ENCODE measurements at places on chromosomes 12 and 14.

GRCh38 chr14:82385048-82385447 lies 851.4 kb upstream of the SEL1L start:
- DNase-seq, result no peak

DNA sequence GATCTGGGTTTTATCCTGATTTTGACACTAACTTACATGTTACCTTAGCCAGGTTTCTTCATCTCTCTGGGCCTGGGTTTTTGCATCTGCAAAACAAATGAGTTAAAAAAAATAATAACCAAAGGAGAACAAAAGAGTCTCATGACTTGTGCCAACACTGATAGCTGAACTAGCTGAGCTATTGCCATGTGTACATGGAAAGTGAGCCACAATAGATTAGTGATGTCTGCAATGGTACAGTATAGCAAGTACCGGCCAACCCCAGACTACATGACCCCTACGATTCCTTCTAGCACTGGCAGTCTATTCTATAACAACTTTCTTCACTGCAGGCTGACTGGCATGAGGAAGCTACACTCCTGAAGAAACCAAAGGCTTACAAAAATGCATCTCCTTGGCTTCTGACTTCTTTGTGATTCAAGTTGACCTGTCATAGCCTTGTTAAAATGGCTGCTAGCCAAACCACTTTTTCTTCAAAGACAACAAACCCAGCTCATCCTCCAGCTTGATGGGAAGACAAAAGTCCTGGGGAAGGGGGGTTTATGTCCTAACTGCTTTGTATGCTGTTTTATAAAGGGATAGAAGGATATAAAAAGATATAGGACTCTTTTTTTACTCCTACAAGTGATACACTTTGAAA lies 123.7 kb downstream of the DAD1 start:
- DNase-seq, result no peak

DNA sequence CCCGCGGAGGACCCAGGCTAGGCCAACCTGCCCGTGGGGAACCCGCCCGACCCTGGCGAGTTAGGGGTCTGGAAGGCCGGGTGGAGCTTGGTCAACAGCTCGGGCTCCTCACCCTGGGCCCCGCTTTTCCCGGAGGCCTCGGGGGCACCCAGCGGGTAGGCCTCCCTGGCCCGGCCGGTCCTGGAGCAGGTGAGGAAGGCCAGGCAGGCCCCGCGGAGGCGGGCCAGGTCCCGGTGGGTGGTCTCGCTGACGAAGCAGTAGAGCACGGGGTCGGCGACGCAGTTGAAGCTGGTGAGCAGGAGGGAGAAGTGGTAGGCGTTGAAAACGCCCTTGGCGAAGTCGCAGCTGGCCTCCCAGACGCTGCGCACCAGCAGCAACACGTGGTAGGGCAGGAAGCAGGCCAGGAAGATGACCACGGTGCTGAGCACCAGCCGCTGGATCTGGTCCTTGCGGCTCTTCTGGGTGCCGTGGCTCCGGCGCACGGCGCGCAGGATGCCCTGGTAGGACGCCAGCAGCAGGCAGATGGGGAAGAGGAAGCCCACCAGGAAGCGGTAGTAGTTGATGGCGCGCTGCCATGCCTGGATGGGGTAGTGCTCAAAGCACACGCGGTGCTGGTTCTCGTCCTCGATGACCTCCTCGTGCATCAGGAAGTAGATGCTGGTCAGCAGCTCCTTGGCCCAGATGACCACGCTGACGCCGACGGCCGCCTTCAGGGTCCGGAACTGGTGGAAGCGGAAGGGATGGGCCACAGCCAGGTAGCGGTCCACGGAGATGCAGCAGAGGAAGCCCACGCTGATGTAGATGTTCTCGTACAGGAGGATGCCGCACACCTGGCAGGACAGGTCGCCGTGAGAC lies 10.3 kb downstream of the GPR68 start:
- DNase-seq, result no peak

DNA sequence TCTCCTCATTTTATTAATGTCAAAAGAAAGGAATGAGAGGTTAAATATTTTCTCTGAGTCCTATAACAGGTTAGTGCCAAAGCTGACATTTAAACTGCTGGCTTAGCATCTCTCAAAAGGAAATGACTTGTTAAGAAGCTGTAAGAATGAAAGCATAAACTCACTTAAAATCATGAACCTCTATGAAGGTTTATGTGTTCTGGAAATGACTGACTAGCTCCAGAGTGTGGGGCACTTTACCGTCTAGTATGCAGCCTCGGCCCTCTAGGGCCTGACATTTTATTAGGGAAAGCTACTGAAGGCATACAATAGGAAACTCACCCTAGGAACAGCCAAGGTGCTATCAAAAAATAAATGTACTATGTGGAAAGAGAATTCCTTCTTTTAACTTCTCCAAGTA lies 35.1 kb downstream of the SPX start:
- no peak for DNase-seq

DNA sequence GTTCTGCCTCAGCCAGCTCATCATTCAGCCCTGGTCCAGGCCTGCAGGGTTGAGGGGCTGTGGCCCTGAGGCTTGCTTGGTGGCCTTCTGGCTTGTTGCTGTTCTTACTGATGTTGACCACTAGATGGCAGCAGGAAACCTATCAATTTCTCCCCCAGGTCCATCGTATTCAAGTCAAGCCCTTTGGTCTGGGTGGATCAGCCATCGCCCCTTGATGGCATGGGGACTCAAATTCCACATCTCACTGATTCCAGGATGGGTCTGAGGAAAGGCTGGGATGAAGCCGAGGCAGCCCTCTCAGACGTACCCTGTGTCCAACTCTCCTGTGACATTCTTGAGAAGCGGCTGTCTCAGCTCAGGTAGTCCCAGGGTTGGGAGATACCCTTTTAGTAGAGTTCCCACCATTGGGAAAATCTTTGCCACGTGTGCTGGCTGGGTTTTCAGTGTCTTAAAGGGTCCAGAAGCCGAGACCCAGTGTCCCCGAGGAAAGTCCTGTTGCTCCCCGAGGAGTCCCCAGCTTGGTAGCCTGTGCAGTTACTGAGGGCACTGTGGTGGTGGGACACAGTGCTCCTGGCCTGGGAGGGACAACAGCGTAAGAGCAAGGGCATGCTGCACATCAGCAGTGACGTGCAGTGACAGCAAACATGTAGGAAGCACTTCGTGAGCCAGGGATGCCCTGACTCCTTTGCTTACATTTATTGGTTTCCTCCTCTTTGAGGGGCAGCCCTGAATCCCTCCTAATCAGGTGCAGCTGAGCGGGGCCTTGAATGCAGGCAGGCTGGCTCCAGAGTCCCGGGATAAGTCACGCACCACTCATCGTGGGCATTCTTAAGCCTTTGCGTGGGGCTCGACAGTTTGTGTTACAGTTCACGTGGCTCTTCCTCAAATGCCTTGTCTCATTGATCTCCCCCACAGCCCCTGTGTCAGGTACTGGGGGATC lies 58.6 kb downstream of the TSPAN9 start:
- peak; percentile 77 for DNase-seq

DNA sequence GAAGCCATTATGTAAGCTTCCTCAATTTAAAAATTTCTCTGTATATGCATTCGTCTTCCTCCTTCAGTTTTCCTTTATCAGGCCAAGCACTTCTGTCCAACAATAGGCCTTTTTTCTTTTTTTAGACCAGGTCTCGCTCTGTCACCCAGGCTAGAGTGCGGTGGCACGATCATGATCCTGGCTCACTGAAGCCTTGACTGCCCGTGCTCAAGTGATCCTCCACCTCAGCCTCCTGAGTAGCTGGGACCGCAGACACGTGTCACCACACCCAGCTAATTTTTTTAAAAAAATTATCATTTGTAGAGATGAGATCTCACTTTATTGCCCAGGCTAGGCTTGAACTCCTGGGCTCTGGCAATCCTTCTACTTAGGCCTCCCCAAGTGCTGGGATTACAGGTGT lies 25.8 kb downstream of the TAOK3 start:
- no peak for DNase-seq

DNA sequence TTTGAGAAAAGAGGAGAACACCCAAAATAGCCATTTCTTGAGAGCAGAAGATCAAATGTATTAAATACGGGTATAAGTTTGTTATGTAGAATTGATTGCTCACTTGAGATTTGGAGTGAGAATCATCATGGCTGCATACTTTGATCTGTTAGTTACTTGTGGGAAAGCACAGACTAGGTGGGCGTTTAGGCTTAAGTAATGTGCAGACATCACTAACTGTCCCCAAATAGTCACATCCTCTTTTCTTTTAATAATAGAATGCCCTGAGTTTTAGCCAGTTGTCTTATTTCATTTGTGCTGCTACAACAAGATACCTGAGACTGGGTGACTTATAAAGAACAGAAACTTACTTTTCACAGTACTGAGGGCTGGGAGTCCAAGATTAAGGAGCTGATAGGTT lies 14.3 kb upstream of the GTF2A1 start:
- no peak for DNase-seq

GRCh38 chr14:67071506-67071905 lies 117.7 kb upstream of the GARIN2 start:
- DNase-seq, result no peak

DNA sequence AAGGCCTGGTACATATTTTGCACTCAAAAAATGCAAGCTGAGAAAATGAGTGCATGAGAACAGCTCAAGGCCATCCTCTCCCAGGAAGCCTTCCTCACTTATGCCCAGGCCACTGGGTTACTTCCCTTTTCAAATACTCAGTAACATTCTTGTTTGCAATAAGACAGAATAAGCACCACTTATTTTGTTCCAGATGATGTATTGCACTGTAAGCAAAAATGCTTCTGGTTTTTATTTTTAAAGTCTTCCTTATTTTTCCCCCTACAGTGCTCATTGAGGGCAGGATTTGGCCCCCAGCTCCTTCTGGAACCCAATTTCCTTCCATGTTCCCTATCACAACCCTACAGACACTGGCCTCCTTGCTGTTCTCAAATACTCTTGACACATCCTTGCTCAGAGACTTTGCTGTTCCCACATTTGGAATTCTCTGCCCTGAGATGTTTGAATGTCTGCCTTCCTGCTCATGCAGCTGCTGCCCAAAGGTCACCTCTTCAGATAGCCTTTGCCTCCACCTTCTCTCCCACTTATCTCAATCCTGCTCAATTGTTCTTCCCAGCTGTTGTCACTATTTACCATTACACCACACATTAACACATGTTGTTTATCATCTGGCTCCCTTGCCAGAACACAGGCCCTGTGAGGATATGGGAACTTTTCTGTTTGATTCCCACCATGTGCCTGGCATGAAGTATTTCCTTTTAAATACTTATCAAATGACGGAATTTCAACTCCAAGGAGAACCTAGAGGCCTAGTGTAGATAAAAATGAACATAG lies 49.9 kb downstream of the IFNG start:
- no peak for DNase-seq
